ENCODE measurements at places on chromosomes 5 and 9.
A peak's percentile ranks its signal among the peaks of the same experiment; 100 is the strongest.

- no peak for DNase-seq
Observed at GRCh38 chr5:163433271-163433670, 4.1 kb upstream of the CCNG1 start.

GRCh38 chr9:115115117-115115880 lies 2.7 kb downstream of the TNC start:
- no peak for DNase-seq

- DNase-seq = no peak
Observed at GRCh38 chr5:14284392-14285148, 141.4 kb downstream of the TRIO start.

- no peak for DNase-seq
Observed at GRCh38 chr5:54689411-54690251, 172.1 kb downstream of the SNX18 start.

DNA sequence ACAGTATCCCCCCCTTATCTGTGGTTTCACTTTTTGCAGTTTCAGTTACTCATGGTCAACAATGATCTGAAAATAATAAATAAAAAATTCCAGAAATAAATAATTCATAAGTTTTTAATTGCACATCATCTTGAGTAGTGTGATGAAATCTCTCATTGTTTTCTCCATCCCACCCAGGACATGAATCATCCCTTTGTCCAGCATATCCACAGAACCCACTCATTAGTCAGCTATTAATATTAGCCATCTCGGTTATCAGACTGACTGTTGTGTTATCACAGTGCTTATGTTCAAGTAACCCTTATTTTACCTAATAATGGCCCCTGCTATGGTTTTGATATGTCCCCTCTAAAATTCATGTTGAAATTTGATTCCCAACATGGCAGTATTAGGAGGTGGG lies 40.7 kb downstream of the FAM114A2 start:
- DNase-seq = no peak

DNA sequence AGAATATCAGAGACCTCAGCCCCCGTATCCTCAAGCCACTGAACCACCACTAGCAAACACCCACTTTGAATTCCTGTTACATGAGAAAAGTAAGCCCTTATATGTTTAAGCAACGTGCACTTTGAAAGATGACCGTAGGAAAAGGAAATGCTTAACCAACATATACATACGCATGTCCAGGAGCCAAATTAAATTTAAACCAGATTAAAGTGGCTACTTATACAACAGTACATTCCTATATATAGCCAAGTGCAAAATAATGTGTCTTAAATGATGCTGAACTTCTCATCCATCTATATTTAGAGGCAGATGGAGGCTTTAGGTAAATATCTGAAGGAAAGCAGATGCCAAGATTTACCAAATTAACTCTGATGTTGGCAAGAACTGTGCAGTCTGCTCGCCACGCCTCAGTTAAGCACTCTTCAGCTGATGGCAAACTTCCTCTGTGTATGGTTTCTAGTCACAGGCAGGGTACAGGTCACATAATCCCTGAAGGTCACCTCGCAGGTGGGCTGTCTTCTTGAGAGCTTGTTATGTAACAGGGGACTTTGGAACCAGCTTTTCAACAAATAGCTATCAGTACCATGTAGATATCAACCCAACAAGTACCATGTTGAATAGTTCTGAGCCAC lies 8.6 kb downstream of the GCNT4 start:
- no peak for DNase-seq

- no peak for DNase-seq
Observed at GRCh38 chr5:136087961-136088871, 44.4 kb upstream of the SMAD5 start.

- DNase-seq = no peak
Observed at GRCh38 chr5:92640340-92640739, 940.7 kb downstream of the NR2F1-AS1 start.

DNA sequence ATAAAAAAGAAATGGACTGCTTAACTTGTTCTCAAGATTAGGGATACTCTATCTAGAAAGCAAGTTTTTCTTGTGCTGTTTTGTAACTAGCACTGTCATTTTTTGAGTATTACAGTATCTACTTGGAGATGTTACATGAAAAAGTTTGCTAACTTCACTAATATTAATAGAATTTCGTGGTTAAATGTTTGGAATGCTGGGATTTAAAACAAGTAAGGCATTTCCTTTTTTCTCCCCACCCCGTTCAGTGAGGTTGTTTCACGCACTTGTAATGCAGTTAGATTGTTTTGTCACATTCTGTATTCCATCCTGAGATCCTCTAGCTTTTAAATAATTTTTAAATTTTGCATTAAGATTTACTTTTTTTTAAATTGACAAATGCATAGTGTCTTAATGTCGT lies 20.0 kb upstream of the TEK start:
- DNase-seq = no peak

GRCh38 chr5:1594357-1595106 lies 70.8 kb upstream of the LPCAT1 start:
- no peak for DNase-seq

DNA sequence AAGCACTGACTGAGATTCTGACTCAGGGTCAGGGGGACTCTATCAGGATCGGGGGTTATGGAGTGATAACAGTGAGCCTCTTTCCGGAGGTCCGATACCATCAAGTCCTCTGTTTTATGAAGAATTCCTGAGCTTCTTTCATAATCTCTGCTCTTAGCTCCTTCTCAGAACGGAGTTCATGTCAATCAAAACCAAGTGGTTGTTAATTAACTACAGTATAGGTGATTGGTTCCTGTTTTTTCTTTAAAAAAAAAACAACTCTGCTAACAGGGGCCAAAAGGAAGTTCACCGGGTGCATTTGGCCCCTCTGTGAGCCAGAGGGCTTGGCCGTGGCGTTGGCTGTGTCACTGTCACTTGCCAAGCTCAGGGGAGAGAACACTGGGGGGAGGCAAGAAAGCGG lies 4.0 kb downstream of the GFI1B start:
- no peak for DNase-seq

GRCh38 chr5:145848854-145849253 lies 13.7 kb upstream of the PRELID2 start:
- no peak for DNase-seq

- DNase-seq = no peak
Observed at GRCh38 chr9:118271936-118272335, 567.7 kb downstream of the TLR4 start.

- peak; percentile 89 for DNase-seq
Observed at GRCh38 chr5:68215208-68215897, at the start of gene PIK3R1. Gene PIK3R1, plus strand, starts transcription at chr5:68215756. Its CDS starts 10,920 bp downstream, at chr5:68226676.

DNA sequence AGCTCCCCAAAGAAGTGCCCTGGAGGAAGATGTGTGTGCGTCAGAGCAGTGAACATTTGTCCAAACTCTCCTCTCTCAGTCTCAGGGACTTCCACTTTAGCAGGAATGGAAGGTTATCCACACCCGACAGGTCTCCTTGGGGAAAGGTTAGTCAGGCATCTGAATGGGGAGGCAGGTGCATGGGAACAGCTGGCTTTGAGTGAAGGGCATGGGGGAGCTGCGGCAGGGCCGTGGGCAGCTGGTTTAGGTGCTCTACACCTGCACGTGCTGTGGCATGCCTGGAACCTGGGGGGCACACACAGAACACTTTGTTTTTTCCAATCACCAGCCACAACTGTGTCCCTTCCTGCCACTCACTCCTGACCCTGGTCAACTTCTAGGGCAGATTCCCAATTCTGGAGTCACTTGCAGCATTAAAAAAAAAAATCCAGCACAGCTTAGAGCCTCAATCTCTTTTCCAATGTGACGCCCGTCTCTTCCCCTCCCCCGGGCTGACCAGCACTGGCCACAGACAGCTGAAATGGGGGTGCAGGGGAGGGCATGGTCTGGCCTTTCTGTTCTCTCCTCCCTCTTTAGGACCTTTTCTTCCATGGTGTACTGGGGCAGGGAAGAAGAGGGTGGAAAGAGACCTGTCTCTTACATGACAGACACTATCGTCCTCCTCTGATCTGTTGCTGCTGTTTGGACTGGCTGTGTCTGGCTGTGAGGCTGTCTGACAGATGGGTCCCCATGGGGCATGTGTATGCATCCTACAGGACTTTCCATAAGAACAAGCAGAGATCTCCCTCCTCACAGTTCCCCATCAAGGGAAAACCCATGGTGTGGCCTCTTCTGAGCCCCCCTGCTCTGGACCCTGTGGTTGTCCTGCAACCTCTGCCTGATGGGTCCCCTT lies 9.5 kb upstream of the IL3 start:
- no peak for DNase-seq

- DNase-seq = no peak
Observed at GRCh38 chr9:100364013-100364412, 11.3 kb upstream of the TEX10 start.

DNA sequence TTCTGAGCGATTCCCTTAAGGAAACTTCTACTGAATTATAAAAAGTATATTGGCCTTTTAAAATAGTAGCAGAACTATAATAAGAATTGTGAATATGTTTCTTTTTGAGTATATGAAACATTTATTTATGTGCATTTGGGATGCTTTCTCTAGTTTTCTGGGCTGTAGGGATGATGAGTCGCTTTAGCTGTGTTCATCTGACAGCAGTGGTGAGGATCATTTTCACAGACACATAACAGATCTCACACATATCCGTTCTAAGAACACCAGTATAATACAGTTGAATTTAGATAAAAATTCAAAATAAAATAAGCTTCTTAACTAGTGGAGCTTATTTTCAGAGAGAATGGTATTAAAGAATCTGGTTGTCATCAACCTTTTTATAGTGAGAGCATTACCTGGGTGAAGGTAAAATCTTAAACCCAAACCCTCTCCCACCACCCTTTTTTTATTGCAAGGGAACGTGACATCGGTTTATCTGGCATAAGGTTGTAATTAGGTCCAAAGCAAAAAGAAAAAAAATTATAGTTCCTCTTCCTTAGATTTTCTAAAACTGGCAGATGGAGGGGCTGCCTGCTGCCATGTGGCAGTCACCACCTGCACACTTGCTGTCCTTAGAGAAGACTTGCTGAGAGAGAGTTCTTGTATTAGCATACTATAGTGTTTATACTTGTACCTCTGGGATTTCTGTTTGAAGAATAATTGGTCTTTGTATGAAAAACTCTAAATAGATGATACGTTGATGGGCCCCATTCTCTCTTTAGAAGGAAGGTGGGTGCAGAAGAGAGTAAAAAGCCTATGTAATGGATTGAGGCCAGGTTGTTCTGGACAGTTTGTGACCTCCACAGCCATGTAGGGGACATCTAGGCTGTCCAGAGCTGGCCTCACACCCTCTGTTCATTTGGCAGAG lies 86.8 kb downstream of the CAMK4 start:
- no peak for DNase-seq

DNA sequence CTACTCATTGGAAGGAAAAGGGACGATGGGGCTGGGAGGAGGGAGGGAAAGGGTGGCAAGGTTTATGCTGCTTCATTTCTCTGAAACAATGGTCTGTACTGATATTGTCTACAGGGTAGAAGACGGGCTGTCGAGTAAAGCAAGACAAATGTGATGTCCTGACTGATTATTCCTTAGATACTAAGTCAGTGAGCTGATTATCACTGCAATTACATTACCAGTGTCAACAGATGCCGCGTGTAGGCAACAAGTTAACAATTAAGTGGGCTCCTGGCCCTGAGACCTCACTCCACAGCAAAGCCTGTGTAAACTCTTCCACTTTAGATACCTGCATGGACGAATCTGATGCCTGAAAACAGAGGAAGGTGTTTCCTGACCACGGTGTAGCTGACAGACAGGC lies 602.8 kb downstream of the IRX1 start:
- DNase-seq = no peak

DNA sequence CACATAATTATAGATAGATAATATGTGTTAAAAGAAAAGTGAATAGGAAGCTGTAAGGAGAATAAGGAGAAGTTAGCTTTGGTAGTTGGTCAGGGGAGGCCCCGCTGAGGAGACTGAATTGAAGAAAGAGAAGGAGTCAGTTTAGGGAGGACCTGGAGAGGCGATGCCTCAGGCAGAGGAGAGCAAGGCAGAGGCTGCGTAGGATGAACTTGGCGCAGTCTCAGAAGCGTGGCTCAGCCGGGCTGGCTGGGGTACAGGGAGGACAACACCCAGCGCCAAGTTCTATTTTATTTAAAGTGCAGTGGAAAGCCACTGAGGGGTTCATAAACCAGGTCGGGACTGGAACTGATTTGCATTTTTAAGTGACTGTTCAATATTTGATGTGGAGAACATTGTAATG lies 68.5 kb downstream of the PTCD2 start:
- DNase-seq = no peak

- DNase-seq = no peak
Observed at GRCh38 chr9:92100237-92100911, 14.8 kb downstream of the SPTLC1 start.

DNA sequence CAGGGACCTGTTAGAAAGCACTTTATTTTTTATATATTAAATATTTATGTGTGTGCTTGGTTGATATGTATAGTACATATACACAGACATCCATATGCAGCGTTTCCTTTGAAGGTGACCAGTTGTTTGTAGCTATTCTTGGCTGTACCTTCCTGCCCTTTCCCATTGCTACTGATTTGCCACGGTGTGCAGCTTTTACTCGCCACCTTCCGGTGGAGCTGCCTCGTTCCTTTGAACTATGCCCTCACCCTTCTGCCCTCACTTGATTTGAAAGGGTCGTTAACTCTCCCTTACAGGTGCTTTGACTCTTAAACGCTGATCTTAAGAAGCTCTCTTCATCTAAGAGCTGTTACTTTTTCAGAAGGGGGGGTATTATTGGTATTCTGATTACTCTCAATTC lies 20.5 kb downstream of the RGMB start:
- no peak for DNase-seq

DNA sequence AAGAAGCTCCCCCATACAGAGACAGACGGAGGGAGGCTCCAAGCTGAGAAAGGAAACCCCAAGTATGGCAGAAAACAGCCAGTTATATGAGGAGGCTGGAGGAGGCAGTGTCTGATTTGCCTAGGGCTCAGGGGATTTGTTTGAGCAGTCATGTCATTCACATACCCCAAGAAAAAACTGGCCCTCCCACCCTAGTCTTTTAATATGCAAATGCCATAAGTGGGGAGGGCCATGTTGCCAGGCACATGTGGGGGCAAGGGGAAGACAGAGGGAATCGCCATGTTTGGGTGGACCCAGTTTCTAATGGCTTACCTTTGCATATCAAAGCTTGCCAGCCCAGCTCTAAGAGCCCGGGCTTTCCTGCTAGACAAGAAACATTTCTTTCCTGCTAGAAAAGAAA lies 1163.8 kb downstream of the TAF11L14 start:
- DNase-seq = no peak

GRCh38 chr9:92917176-92917800 lies 30.0 kb upstream of the FGD3 start:
- no peak for DNase-seq

- DNase-seq = no peak
Observed at GRCh38 chr9:36827593-36827992, 206.5 kb downstream of the PAX5 start.

DNA sequence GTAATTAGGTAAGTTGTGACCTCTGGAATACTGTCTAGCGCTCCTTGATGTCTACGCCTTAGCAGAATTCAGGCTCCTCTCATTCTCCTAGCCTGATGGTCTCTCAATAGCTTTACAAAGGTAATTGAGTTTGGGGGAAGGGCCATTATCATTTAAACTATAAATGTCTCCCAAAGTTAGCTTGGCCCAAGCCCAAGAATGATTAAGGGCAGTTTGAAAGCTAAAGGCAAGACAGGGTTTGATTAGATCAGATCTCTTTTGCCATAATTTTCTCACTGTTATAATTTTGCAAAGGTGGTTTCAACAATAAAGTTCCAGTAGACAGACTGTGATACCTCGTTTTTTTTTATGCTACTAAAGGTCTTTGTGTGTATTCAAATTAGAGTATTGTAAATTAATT lies 3.7 kb upstream of the SLC30A5 start:
- no peak for DNase-seq

Data from smooth muscle cell of the brain vasculature (primary cell).